ENCODE measurements at places on chromosomes 13 and 19.

DNA sequence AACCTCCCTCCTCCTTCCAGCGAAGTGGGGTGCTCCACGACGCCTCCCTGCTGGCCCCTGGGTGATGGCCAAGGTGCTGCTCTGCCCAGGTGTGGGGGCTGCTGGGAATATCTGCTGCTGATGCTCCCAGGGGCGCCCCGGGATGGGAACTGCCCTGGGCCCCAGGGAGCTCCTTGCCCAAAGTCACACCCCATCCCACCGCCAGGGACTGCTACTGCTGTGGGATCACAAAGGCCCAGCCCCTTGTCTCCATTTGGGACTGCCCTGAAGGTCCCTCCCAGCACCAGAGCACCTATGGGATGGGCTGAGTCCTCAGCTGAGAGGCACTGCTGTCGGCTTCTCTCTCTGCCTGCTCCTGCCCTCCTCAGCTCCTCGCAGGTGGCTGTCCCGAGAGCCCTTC is 19.0 kb downstream of the CHST8 start:
- no peak overlapping the region for H3K27ac ChIP-seq
- no peak for DNase-seq
- H3K27me3 ChIP-seq, result no peaks in the 10 kb centered on the region
- H3K36me3 ChIP-seq, result no peaks in the 10 kb centered on the region

DNA sequence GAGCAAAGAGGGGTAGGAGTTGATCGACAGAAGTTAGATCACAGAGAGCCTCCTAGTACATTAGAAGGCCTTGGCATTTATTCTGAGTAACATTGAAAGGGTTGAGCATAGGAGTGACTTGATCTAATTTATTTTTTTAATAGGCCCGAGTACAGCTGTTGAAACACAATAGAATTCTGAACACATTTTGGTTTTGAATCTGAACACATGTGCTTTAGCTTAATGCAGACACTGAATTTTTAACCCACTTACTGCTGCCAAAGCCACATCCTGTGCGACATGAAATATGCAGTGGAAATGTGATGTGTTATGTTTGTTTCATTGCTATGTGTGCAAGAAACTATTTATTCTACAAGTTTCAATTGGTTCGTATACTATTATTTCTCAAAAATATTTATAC is 1505.9 kb downstream of the PCDH9 start:
- no peaks in the 10 kb centered on the region for H3K4me1 ChIP-seq
- no peak overlapping the region for H3K4me3 ChIP-seq
- H3K36me3 ChIP-seq, result no peaks in the 10 kb centered on the region
- H3K27me3 ChIP-seq, result no peaks in the 10 kb centered on the region
- DNase-seq, result no peak

DNA sequence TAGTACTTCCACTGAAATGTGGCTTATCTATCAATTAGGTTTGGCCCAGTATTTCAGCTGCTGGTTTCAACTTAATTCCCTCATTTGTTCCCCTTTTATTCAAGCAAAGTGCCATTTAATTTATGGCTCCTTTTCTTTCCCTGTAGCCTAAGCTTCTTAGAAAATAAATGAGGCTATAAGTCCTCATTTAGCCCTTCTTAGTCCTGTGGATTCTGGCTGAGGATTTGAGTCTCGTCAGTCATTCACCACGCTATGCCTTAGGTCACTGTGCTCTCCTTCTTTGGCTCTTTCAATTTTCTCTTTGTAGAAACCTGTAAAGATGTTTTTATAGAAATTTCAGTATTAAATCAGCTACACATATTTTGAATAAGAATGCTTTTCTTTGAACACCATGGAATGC is 579.1 kb downstream of the GPC6 start:
- H3K4me3 ChIP-seq, result no peak overlapping the region
- no peak overlapping the region for H3K27ac ChIP-seq
- no peaks in the 10 kb centered on the region for H3K36me3 ChIP-seq
- H3K4me1 ChIP-seq, result no peaks in the 10 kb centered on the region
- DNase-seq, result no peak
- H3K27me3 ChIP-seq, result no peaks in the 10 kb centered on the region

- no peaks in the 10 kb centered on the region for H3K27me3 ChIP-seq
- no peak overlapping the region for H3K4me3 ChIP-seq
- no peaks in the 10 kb centered on the region for H3K4me1 ChIP-seq
Measured at GRCh38 chr19:22901431-22902130, 69.5 kb downstream of the ZNF723 start.

GRCh38 chr13:112267660-112268059 is 108.5 kb upstream of the SPACA7 start:
- H3K4me1 ChIP-seq, result no peaks in the 10 kb centered on the region
- H3K4me3 ChIP-seq, result no peak overlapping the region
- H3K27ac ChIP-seq, result no peak overlapping the region

GRCh38 chr13:20997301-20998161 is 63.9 kb downstream of the LATS2 start:
- no peaks in the 10 kb centered on the region for H3K27me3 ChIP-seq
- no peaks in the 10 kb centered on the region for H3K36me3 ChIP-seq
- DNase-seq, result no peak
- peaks cover 8% of the 10 kb centered on the region for H3K4me1 ChIP-seq

GRCh38 chr13:44919104-44919804 is 70.0 kb downstream of the NUFIP1 start:
- H3K27ac ChIP-seq, result peak overlapping the region; percentile 99
- H3K4me1 ChIP-seq, result peaks cover 30% of the 10 kb centered on the region
- no peak overlapping the region for H3K4me3 ChIP-seq
- DNase-seq, result no peak
- no peaks in the 10 kb centered on the region for H3K36me3 ChIP-seq

DNA sequence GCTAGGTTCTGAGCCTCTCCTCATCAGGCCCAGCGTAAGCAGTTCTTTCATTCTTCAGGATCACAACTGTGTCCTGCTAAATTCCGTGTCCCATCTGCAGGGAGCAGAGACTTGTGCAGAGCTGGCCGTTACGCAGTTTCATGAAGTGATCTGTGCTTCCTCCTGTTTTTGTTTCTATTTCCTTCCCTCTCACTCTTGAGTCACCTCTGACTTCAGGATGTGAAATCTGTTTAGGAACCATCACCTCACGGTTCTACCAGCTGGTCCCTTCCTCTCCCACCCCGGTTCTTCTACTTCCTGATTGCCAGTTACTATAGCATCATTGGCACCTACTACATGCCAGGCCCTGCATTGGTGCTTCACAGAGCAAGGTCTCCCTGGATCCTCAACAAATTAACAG is 8.5 kb downstream of the MAU2 start:
- H3K4me3 ChIP-seq, result no peak overlapping the region
- H3K27me3 ChIP-seq, result no peaks in the 10 kb centered on the region

GRCh38 chr13:93867481-93867880 is 612.0 kb downstream of the DCT start:
- no peak overlapping the region for H3K4me3 ChIP-seq
- DNase-seq, result no peak
- no peaks in the 10 kb centered on the region for H3K27me3 ChIP-seq
- no peak overlapping the region for H3K27ac ChIP-seq

- DNase-seq, result no peak
- H3K36me3 ChIP-seq, result no peaks in the 10 kb centered on the region
- no peak overlapping the region for H3K27ac ChIP-seq
- H3K27me3 ChIP-seq, result no peaks in the 10 kb centered on the region
- no peaks in the 10 kb centered on the region for H3K4me1 ChIP-seq
Measured at GRCh38 chr13:79709471-79709870, 228.5 kb downstream of the NDFIP2 start.

- H3K4me1 ChIP-seq, result no peaks in the 10 kb centered on the region
- no peak overlapping the region for H3K4me3 ChIP-seq
- peaks cover 11% of the 10 kb centered on the region for H3K36me3 ChIP-seq
- H3K27me3 ChIP-seq, result no peaks in the 10 kb centered on the region
Measured at GRCh38 chr19:52722062-52723003, 12.5 kb downstream of the ZNF611 start.

DNA sequence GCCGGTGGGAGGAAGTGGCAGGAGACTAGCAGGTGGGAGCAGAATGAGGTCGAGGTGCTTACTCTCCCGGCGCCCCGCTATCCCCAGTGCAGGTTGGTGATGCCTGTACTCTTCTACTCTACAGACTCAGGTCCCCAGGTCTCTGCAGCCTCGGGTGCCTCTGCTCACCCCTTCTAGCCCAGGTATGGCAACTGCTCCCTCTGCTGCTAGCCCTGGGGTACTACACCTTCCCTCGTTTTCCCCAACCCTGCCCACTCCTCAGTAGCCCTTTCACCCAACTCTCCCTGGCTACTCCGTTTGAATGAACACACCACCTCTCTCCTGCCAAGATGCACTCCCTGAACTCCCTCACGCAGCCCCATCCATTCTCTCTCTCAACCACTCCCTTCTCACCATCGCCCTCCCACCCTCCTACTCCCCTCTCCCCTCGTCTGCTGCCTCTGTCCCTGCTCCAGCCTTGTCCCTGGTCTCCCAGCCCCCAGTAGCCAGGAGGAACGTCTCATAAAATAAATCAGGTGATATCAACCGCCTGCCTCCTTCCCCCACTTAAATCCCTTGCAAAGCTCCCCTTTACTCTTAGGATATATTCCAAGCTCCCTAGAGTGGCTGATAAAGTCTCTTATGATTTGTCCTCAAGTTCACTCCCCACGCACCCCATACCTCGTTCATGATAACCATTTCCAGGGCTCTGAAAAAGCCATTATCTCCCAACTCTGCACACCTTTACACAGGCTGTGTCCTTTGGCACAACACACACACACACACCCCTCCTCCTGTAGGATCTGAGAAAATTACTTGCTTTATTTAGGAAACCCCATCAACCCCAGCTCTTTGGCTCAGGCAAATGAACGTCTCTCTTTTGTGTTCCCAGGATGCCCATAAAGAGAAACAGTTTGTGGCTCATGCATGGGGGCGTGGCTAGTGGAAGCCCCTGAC is 8.2 kb upstream of the MEIS3 start:
- H3K27ac ChIP-seq, result no peak overlapping the region
- H3K4me1 ChIP-seq, result peaks cover 19% of the 10 kb centered on the region
- H3K36me3 ChIP-seq, result no peaks in the 10 kb centered on the region
- DNase-seq, result peak; percentile 40
- H3K27me3 ChIP-seq, result peaks cover 20% of the 10 kb centered on the region

- H3K4me3 ChIP-seq, result peak overlapping the region; percentile 74
- peak; percentile 32 for DNase-seq
- H3K27ac ChIP-seq, result peak overlapping the region; percentile 99
- H3K27me3 ChIP-seq, result no peaks in the 10 kb centered on the region
Measured at GRCh38 chr13:45341799-45342500, 967 bp upstream of the TPT1 start.

- DNase-seq, result peak; percentile 36
- peak overlapping the region; percentile 80 for H3K27ac ChIP-seq
- H3K27me3 ChIP-seq, result no peaks in the 10 kb centered on the region
- H3K36me3 ChIP-seq, result no peaks in the 10 kb centered on the region
- peak overlapping the region; percentile 71 for H3K4me3 ChIP-seq
Measured at GRCh38 chr13:75481176-75482069, 546 bp downstream of the TBC1D4 start.

GRCh38 chr13:93685900-93686299 is 459.3 kb downstream of the GPC6 start:
- no peaks in the 10 kb centered on the region for H3K4me1 ChIP-seq
- H3K27ac ChIP-seq, result no peak overlapping the region
- DNase-seq, result no peak
- H3K27me3 ChIP-seq, result no peaks in the 10 kb centered on the region
- no peaks in the 10 kb centered on the region for H3K36me3 ChIP-seq
- H3K4me3 ChIP-seq, result no peak overlapping the region

- H3K4me1 ChIP-seq, result peaks cover 14% of the 10 kb centered on the region
- H3K27me3 ChIP-seq, result no peaks in the 10 kb centered on the region
- H3K27ac ChIP-seq, result no peak overlapping the region
- no peak for DNase-seq
- H3K36me3 ChIP-seq, result no peaks in the 10 kb centered on the region
Measured at GRCh38 chr19:748274-748598, 2.7 kb upstream of the MISP start.

DNA sequence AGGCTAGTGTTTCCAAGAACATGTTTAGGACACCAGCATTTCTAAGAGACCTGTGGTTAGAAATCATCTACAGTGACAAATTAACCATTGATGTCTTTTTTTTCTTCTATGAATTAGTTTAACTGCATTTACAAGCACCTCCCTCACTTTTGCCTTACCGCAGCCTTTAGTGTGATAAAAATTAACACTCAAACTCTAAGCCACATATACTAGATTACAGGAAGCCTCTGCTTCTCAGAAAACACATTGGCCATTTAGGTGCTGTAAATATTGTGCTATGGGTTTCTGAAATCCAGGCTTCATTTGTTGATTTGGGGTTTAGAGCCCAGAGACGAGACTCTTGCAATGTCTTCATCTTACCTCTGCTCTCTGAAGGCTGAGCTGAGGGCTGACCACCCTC is 34.6 kb upstream of the OLFM4 start:
- H3K27ac ChIP-seq, result no peak overlapping the region
- H3K27me3 ChIP-seq, result no peaks in the 10 kb centered on the region
- H3K4me1 ChIP-seq, result peaks cover 8% of the 10 kb centered on the region
- H3K4me3 ChIP-seq, result no peak overlapping the region
- no peak for DNase-seq

DNA sequence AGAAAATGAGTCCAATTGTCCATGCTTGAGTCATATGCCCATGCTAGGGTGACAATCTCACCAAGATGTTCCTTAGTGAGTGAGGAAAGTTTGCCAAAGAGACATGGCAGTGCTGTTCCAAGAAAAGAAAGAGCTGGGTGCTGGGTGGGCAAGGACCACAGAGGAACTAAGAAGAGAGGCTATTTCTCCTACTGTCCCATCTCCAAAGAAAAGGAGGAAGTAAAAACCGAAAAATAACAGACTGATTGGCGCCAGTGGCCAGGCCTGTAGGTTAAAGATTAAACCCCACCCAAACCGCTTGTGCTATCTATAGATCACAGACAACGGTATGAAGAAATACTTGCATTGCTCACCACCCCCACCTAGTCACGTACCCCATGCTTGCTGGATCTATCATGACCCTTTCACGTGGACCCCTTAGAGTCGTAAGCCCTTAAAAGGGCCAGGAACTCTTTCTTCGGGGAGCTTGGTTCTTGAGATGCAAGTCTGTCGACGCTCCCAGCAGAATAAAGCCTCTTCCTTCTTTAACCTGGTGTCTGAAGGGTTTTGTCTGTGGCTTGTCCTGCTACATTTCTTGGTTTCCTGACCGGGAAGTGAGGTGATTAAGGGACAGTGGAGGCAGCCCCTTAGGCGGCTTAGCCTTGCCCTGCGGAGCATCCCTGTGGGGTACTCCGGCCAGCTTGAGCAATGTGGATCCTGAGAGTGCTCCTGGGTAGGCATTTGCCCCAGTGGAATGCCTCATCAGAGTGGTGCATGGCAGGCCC is 606.5 kb downstream of the UQCRFS1 start:
- H3K27me3 ChIP-seq, result no peaks in the 10 kb centered on the region
- no peak for DNase-seq
- no peak overlapping the region for H3K4me3 ChIP-seq
- H3K4me1 ChIP-seq, result no peaks in the 10 kb centered on the region

- DNase-seq, result no peak
- peaks cover 25% of the 10 kb centered on the region for H3K4me1 ChIP-seq
Measured at GRCh38 chr19:48718711-48719231, 754 bp downstream of the MAMSTR start.

GRCh38 chr19:2168619-2169424 is 5.1 kb downstream of the DOT1L start:
- H3K27me3 ChIP-seq, result no peaks in the 10 kb centered on the region
- peak overlapping the region; percentile 91 for H3K27ac ChIP-seq
- H3K36me3 ChIP-seq, result no peaks in the 10 kb centered on the region
- H3K4me1 ChIP-seq, result peaks cover 63% of the 10 kb centered on the region
- H3K4me3 ChIP-seq, result no peak overlapping the region
